NCI-H187 (cell line): ENCODE measurements at places on chromosomes 3 and 15.

DNA sequence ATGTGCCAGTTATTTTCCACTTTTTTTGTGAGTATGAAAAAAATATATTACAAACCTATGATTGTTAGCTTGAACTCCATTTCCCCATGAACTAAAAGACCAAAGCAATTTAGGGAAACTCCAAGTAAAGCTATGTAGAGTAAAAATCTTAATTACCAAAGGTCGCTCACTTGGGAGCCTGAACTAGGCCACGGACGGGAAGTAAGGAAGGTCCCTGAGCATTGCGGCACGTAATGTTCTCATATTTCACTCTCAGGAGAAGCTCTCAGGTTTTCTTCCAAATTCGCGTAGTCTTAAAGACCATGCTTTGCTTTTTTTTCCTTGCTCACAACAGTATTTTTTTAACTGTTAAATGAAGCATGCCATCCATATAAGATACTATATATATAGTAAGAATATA lies 215.3 kb upstream of the RARB start:
- DNase-seq = no peak

DNA sequence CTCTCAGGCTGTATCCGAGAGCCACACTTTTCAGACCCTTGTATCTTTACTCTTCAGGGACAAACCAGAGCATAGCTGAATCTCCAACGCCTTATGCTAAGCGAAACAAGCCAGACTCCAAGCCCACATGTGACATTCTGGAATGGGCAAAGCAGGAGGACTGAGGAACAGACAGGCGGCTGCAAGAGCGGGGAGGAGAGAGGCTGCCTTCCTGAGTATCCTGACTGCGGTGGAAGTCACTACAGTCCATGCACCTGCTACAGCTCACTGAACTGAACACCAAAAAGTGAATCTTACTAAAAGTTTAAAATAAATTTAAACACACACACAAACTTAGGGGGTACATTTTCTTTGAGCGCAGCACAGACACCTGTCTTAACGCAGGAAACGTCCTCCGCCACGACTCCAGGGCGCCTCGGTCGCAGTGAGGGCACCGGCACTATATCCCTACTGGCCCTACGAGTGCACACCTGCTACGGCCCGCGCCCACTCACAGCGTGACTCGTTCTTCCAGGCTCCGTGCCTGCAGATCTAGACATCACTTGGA lies 1.4 kb downstream of the CYFIP1 start:
- no peak for DNase-seq

DNA sequence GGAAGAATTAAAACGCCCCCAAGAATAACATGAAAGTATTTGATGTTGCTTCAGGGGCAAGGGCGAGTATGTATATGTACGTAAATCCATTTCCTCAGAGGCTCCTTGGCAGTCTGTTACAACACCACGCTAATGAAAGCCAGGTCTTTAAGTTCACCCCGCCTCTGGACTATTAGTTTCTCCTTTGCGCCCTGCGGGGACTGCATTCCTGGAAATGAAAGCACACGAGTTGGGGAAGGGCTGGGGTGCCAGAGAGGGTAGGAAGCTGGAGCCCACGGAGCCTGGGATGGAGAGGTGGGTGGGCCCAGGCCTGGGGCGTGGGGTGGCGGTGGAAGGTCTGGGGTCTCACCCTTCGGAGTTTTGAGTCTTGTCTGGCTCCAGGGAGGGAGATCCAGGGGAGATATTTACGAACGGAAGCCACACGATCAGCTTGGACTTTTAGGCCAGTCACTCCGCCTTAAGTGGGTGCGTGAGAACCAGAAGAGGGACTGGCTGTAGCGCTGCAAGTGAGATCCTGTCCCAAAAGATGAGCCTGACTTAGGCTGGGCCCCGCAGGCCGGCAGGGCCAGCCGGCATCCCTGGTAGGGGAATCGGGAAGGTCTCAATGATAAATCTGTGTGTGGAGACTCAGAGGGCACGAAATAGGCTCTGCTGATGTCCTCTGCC lies 1.6 kb upstream of the PLCL2 start:
- no peak for DNase-seq

- DNase-seq = no peak
Measured at GRCh38 chr3:182979674-182980191, 605 bp downstream of the DCUN1D1 start.

GRCh38 chr3:176587089-176587488 lies 610.2 kb downstream of the TBL1XR1 start:
- DNase-seq = no peak

DNA sequence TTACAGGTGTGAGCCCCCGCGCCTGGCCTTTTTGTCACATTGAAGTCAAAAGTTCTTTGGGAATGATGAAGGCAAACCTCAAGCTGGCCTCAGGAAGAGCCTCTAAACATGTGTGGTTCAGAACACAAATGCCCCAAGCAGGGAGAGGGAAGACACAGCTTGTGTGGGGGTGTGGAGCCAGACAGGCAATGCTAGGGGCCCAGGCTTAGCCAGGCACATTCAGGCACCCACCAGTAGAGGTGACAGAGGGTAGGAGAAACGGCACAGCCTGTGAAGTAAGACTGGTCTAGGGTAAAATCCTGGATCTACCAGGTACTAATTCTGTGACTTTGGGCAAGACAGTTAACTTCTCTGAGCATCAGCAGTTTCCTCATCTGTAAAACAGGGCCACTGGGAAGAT lies 3.5 kb downstream of the HDC start:
- no peak for DNase-seq

DNA sequence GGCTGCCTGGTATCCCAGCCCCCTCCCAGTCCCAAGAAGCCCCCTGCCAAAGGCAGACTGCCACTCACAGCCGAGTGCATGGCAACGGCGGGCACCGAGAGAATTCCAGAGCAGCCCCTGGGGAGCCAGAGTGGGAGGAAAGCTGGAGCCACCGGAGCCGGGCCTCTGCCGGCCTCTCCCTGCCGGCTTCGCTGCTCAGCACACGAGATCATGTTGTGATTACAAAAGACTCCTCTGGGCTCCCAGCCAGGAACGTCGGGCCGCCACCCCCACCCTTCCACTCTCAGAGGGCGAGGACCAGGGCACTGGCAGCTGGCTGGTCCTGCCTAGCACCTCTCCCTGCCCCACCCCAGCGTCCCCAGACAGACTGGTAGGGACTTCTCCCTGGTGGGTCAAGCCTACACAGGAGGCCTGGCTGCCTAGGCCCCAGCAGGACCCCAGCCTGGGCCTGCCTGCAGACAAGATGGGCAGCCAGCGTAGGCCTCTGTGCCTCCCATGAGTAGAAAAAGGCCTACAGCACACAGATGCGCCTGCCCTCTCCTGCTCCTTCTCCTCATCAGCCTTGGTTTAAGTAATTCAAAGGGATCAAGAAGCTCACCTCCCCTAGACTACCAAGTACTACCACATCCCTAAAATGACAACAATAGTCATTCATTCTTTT lies at the start of gene CCDC9B:
Gene CCDC9B (minus strand): TSS at position 200 of the 661 bp plus-strand sequence. CDS start 120 bp downstream, at position 80.
- DNase-seq = peak; percentile 23

DNA sequence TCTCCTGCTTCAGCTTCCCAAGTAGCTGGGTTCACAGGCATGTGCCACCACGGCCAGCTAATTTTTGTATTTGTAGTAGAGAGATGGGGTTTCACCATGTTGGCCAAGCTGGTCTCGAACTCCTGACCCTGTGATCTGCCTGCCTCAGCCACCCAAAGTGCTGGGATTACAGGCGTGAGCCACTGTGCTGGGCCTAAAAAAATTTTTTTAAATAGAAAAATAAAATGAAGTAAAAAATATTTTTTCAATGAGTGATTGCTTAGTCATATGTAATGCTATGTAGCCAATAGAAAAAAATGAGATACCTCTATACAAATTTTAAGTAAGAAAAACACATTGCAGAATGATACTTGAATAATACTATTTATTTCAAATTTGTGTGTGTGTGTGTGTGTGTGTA lies 27.9 kb upstream of the SLC30A4 start:
- DNase-seq = no peak

DNA sequence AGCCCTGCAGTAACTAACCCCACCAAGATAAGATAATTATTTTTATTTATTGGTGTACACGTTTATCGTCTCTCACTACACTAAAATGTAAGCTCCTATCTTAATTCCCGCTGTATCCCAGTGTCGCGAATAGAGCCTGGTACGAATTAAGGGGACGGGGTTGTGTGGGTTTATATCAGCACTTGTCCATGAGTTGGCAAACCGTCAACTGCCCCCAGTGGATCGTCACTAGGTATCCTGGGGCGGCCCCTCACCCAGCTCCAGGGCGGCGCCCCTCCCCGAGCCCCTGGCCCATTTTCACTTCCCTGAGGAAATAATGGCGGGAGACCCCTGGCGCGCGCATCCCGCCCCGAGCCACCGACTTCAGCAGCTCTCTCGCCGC lies 465 bp downstream of the RUVBL1 start:
- no peak for DNase-seq

GRCh38 chr15:86744198-86744780 lies 664.6 kb downstream of the AGBL1 start:
- DNase-seq = no peak

DNA sequence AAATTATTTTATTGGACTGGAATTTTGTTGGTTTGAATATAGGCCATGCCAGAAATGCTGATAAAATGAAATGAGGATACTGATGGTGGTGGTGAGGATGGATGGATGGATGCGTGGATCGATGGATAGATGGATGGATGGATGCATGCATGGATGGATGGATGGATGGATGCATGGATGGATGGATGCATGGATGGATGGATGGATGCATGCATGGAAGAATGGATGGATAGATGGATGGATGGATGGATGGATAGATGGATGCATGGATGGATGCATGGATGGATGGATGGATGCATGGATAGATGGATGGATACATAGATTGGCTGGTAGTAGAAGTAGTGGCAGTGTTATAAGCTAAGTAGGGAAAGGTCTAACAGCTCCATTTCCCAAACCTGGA lies 40.1 kb downstream of the CPN2 start:
- DNase-seq = no peak

DNA sequence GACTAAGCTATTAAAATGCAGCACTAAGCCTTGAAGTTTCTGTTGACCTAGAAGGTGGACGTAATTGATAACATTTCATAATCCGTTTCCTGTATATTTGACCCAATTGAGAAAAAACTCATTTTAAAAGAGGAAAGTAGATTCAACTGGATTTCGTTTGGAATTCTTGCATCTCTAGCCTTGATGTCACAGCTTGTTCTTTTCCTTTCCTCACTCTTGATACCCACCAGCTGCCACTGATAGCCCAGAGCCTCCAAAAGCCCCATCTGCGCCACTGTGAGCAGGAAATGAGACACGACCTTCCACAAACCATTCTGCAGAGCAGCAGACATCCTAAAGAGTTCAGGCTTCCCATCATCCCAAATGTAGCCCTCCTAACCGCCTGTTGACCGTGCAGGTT lies 61.8 kb downstream of the FOXB1 start:
- no peak for DNase-seq

- no peak for DNase-seq
Measured at GRCh38 chr3:73026111-73026759, 29.6 kb downstream of the PPP4R2 start.

GRCh38 chr3:30527720-30528119 lies 78.7 kb upstream of the TGFBR2 start:
- DNase-seq = no peak

- DNase-seq = no peak
Measured at GRCh38 chr3:68703066-68703465, 229.3 kb downstream of the TAFA4 start.

DNA sequence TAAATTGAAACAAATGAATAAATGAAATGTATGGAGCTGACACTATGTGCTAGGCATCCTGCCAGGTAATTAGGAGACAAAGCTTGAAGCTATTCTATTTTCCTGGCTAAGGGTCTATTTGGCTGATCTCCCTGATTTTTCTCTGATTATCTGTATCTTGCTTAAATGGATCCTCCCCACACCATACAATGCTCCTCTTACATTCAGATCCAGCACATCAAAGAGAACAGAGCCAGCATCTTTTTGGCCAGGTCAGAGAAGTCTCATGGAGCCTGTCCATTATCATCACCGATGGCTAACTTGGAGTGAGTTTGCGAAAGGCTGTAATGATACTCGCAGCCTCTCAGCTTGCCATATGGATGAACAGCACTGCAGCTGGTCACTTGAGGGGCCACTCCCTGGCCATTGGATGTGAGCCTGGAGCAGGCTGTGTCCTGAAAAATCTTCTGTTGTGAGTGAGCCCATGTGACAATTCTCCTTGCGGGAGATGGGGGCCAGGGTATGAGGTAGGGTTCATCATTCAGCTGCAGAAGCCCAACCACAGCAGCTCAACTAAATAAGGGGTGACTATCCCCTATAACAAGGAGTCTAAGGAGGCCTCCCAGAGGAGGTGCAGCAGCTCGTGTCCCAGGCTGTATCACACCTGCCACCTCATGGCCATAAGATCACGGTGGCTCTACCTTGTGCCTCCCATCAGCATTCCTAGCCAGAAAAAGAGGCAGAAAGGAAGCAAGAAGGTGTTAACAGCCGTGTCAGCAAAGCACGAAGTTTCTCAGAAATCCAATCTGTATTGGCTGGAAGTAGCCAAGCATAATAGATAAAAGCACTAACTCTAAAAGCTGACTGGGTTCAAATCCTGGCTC lies 69.3 kb upstream of the ST8SIA2 start:
- DNase-seq = no peak

GRCh38 chr3:85603378-85603777 lies 644.6 kb downstream of the CADM2 start:
- no peak for DNase-seq

DNA sequence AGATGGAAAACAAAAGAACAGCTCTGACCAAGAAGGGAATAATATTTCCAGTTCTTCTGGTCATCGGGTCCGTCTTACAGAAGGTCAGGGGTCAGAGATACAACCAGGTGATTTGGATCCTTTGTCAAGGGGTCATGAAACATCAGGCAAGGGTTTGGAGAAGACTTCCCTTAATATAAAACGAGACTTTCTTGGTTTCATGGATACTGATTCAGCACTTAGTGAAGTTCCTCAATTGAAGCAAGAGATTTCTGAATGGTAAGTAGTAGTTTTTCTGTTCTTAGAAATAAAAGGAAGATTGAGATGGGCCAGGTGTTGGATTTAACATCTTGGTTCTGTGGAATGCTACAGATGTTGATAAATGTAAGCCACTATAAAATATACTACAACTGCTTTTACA lies 9.5 kb downstream of the MGA start:
- DNase-seq = no peak

DNA sequence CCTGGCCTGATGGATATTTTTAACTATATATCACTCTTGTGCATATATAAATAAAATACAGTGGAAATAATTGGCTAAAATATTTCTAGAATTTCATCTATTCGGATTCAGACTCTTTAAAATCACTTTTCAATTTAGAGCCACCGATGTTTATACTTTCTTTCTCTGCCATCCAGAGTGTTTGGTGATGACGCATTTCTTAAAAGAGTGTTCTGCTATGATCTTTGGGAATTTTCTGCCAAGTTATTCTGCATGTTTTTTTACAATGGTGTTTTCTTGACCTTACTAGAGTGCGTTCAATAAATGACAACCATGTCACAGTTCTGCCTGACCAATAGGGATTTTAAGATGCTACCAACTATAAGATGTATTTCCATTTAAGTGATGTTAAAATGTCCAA lies 30.2 kb downstream of the PPP2R3A start:
- no peak for DNase-seq

- no peak for DNase-seq
Measured at GRCh38 chr3:177478170-177478867, 281.0 kb upstream of the TBL1XR1 start.

DNA sequence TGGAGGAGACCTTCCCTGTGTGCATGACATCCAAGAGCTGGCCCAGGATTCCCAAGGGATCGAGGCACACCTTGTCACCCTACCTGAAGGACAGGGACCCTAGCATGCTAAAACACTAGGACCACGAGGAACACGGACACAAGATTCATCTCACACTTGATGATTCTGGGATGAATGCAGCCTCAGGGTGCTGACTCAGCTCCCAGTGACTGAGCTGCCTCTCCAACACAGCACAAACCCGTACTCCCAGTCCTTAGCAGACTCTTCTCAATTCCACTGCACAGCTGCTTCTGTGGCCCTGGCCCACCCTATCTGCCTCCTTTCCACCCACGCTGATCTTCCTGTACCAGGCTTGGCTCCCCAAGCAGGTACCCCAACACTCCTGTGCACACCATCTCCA lies 9.1 kb upstream of the OXTR start:
- no peak for DNase-seq
